Activated CD4-positive, alpha-beta T cell treated with anti-CD3 and anti-CD28 coated beads, Interleukin-2, amount 50 U/mL, for 4 hours (primary cell): ENCODE measurements at places on chromosomes 3 and 15.

- no peak for DNase-seq
Observed at GRCh38 chr3:48372377-48372770, 355 bp downstream of the FBXW12 start.

DNA sequence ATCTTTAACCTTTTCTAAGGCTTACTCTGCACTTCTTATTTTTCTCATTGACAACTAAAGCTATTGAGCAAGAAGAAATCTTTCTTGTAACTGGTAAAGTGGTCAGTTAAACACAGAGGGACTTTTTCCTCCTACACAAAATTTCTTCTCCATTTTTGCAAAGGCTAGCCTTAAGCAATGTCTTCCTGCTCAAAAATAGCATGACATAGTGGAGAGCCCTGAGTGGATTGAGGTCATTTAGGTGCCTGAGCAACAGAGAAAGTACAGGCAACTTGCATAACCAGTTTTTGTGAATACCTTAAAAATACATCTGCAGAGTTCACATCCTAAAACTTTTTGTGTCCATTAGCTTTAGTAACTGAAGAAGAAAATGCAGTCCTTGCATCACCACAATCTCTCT, 144.7 kb upstream of the TTC14 start:
- DNase-seq, result no peak

DNA sequence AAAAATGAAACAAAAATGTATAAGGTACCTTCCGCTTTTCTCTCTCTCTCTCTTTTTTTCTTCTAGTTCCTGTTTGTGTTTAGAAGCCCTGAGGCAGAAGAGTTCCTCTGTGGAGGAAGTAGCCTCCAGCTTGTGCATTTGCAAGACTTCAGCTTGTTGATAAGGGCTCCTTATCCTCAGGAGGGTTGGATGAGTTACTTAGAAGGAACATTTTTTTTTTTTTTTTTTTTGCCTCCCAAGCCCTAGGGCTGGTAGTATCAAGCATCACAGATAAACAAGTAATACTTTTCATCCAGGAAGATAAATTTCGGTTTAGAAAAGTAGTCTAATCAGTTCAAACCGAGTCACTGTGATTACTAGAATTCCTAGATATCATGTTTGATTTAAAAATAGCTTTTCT, 91.0 kb upstream of the CBLB start:
- no peak for DNase-seq

GRCh38 chr3:81484520-81484919, 276.9 kb downstream of the GBE1 start:
- DNase-seq, result no peak

- DNase-seq, result no peak
Observed at GRCh38 chr3:141229132-141229531, 2.5 kb upstream of the PXYLP1 start.
